ENCODE measurements at places on chromosomes 3 and 15.

- no peak for DNase-seq
These were observed 154.7 kb downstream of the ATP10A start for GRCh38 chr15:25708391-25708790.

DNA sequence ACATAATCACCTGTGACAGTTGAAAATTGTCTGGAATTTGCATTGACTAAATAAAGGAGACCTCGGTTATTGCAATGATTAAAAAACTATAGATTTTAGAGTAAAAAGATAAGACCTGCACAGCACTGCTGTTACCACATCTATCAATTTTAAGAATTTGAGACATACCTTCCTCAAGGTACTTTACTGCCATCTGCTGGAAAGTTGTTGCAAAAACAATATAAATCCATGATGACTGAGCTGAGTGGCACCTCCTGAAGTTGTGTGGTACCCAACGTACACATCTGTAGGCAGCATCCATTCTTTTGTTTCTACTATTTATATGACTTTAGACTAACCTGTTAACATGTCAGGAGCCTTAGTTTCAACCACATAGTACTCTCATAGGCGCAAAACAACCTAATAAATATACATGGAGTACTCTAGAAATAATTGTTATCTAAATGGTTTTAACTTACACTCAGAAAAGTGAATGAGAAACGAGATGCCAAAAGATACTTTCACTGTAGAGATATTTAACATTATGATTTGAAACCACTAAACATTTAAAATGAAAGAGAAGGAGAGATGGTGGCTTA lies 106.7 kb downstream of the GHSR start:
- no peak for DNase-seq

- no peak for DNase-seq
These were observed 9.2 kb downstream of the SIDT1 start for GRCh38 chr3:113541519-113541918.

- DNase-seq = no peak
These were observed 54.2 kb upstream of the CGNL1 start for GRCh38 chr15:57321973-57322601.

DNA sequence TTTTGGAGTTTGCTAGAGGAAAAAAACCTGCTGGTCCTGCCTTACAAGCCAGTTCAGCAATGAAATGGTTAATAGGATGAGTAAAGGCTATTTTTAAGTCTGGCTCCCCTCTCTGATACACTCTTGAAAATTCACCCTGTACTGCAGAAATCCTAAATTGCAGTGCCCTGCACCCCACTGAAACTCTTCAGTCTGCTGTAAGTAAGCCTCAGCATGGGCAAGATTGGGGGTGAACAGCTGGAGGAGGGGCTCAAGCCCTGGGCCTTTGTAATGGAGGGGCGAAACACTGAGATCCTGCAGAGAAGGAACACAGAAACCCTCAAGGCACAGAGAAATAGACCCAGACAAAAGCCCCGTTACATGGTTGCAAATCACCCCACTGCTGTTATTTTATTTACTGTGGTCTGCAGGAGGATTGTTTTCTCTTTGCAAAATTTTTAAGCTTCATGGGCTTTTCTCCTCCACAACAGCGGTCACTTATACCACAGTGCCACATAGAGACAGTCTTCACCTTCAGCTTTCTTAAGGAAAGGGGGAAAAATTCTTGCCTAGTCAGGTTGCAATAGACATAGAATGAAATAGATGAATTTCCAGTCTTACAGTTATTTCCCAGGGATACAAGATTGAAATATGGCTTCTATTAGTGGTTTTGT lies 45.0 kb downstream of the SOX2 start:
- no peak for DNase-seq

DNA sequence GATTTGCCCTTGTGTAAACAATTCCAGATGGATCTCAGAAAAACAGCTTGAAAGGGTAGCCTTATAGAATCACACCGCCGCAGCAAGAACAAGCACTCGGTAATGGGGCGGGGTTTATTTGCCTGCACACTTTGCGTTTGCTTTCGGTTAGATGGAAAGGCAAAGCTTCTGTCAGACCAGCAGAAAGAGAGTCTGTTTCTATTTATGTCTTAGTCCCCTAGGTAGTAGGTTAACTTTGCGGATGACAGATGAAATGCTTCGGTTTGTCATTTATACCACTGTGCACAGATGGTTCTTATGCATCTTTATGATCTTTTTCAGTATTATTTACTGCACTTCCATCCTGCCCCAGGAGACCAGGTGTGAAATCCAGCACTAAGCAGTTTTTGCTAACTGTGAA lies 62.2 kb downstream of the PYDC2 start:
- peak; percentile 3 for DNase-seq

- no peak for DNase-seq
These were observed 33.6 kb downstream of the MORF4L1 start for GRCh38 chr15:78906316-78906620.

DNA sequence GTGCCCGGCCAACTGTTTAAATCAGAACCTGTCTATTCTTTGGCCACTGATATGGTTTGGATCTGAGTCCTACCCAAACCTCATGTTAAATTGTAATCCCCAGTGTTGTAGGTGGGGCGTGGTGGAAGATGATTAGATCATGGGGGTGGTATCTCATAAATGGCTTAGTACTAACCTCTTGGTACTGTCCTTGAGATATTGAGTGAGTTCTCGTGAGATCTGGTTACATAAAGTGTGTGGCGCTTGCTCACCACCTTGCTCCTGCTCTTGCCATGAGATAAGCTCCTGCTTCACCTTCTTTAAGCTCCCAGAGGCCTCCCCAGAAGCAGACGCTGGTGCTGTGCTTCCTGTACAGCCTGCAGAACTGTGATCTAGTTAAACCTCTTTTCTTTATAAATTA lies 42.4 kb downstream of the REC114 start:
- no peak for DNase-seq

DNA sequence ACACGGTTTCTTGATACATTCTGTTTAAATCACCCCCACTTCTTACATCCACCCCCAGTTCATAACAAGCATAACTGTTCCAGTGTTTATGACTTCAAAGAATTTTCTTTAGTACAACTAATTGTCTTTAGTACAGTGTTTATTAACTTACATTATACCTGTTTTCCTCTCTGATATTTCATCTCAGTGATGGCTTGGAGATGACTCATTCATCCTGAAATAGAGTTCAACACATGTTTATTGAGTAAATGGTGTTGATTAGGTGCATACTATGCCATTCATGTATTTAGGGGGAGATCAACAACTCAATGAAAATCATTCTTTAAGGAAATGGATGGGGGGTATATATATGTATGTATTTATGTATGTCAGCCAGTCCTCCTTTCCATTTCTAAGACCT lies 21.7 kb upstream of the UTS2B start:
- no peak for DNase-seq

DNA sequence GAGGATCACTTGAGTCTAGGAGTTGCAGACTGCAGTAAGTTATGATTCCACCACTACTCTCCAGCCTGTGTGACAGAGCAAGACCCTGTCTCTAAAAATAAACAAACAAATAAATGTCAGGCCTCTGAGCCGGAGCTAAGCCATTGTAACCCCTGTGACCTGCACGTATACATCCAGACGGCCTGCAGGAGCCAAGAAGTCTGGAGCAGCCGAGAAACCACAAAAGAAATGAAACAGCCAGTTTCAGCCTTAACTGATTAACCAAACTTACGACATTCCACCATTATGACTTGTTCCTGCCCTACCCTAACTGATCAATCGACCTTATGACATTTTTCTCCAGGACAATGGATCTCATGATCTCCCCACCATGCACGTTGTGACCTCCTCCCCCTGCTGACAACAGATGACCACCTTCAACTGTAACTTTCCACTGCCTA lies 32.5 kb upstream of the ZKSCAN7 start:
- DNase-seq = no peak

DNA sequence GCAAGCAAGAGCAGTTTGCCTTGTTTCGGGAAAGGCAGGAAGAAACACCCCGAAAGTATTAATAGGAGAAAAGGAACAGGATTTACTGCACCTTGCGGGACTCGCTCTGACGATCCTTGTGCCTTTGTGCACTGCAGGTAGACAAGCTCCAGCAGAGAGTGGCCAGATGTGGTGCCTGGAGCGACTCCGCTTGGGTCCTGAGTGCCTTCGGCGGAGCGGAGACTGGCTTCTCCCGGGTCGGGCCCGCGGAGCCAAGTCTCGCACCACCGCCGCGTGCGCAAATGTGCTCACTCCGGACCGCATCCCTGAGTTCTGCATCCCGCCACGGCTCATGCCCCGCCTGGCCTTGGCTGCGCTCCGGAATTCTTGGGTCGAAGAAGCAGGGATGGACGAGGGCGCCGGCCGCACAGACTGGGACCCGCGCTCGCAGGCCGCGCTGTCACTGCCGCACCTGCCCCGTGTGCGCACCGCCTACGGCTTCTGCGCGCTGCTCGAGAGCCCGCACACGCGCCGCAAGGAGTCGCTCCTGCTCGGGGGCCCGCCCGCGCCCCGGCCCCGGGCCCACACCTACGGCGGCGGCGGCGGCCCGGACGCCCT lies 769 bp downstream of the C2CD4A start:
- peak; percentile 63 for DNase-seq

- no peak for DNase-seq
These were observed 7.1 kb downstream of the NPTN start for GRCh38 chr15:73626072-73626471.

- DNase-seq = no peak
These were observed 642.9 kb upstream of the KCNMB2 start for GRCh38 chr3:177893331-177893730.

DNA sequence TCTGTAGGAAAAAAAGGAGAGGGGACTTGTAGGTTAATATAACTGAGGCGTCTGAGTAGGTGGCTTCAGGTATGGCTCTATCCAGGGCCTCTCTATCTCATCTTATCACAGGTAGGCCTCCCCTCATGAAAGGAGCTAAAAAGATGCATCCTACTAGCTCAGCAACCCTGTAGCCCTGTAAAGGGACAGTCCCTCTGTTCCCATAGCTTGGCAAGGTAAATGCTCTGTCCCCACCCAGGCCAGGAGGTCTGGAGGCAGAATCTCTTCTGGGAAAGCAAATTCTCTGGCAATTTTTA lies 135.2 kb downstream of the CHSY1 start:
- no peak for DNase-seq

DNA sequence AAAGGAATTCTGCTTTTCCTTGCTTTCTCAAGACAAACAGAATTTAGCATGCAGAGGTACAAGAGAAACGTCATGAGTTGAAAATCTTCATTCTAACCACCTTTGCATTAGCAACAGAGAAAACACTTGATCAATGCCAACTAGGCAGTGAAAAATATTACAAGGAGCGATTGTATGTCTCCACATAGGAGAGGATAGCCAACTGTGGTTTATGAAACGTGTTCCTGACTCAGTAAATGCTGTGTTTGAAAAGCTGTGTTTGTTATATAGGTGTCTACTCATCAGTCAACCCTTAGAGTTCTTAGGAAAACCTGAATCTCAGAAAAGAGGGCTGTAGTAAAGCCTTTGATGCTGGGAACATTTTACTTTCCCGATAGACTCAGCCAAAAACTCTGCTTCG lies 102.4 kb downstream of the FRMD4B start:
- DNase-seq = no peak

DNA sequence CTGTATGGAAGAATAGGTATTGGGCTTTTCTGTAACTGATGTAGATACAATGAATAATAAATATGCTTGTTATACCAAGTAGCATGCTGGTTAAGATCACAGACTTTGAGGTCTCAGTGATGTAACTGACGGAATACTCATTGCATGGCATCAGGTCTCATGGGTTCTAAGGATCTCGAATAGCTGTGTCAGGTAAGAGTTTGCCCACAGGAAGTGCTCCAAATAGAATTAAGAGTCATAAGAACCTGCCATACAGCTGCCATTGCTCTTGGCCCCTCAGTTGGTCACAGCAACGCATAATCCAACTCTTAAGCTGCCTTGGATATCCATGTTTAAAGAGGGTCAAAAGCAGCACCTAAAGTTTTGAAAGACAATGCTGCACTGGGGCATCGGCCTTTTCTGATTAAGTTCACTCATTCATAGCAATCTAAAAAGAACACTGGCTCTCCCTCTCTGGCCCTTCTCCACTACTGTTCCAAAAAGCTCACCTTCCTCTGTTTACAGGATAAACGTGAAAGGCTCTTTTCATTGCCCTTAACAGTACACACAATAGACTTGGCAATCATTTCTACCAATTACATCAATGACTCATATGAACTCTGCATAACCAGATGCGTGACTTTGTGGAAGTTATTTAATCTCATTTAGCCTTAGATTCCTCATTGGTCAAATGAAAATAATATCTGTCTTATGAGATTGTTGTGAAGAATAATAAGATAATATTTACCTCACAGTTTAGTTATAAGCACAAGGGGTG lies 74.6 kb downstream of the ZBTB20 start:
- no peak for DNase-seq

GRCh38 chr3:101171681-101172191 lies 148.6 kb downstream of the IMPG2 start:
- no peak for DNase-seq

- peak; percentile 48 for DNase-seq
These were observed 10.2 kb downstream of the SHOX2 start for GRCh38 chr3:158095814-158096704.

GRCh38 chr15:93943586-93943985 lies 287.8 kb upstream of the MCTP2 start:
- DNase-seq = no peak

DNA sequence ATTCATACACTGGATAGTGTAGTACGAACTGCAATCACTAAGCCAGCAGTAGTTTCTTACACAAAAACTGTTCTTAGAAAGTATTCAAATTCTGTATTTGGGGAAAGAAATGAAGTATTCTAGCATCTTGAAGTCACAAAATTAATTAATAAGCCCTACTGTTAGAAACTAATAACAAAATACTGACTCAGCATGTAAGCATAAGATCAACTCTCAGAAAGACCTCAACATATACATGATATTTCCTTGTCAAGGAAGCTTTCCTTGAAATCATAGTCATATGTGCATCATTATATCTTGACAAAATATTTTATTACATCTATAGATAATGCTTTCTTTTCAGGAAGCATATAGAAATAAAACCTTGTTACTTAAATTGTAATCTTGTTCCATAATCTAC lies 115.5 kb upstream of the GOLGA6L6 start:
- no peak for DNase-seq

DNA sequence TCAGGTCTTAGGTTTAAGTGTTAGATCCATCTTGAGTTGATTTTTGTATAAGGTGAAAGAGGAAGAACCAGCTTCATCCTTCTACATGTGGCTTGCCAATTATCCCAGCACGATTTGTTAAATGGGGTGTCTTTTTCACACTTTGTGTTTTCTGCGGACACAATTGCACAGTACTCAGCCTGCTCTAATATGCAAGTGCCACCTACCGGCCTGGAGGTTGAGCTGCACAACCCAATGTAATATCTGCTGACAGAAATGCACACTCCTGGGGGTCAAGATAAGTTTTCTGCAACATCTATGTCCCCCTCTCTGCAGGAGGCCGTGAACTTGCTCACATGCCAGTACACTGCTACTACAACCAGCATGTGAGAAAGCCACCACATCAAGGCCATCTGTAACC lies 791.9 kb upstream of the ROBO1 start:
- no peak for DNase-seq

- DNase-seq = no peak
These were observed 70.0 kb upstream of the CCDC39 start for GRCh38 chr3:180749322-180749721.

- no peak for DNase-seq
These were observed 47.4 kb downstream of the ZNF717 start for GRCh38 chr3:75737831-75738493.

GRCh38 chr3:49415931-49416601 lies 3.8 kb downstream of the TCTA start:
- DNase-seq = no peak
